ENCODE measurements at places on chromosomes 1 and 21.

DNA sequence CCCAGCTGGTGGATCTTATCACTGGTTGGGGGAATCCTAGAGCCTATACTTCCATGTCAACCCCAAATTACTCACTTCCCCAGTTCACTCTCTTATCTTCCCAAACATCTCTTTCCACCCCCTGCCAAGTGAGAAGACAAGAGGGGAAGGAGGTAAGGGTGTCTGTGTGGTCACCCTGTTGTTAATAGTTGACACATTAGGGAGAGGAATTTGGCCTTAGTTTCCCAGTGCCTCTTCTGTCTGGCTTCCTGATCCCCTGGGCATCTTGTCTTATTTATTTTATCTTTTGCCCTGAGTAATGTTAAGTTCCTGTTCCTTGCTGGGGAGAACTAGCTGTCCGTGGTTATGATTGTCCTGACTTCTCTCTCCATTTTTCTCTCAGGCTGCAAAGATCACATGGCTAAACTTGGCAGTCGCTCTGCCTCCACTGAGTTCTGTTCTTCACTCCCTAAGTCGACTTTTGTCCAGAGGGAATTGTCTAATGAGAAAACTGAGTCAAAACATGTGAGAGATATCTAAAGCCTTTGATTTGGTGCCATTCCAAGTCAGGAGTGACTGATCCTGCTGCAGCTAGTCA, 157.1 kb upstream of the SYT6 start:
- no peak for DNase-seq

DNA sequence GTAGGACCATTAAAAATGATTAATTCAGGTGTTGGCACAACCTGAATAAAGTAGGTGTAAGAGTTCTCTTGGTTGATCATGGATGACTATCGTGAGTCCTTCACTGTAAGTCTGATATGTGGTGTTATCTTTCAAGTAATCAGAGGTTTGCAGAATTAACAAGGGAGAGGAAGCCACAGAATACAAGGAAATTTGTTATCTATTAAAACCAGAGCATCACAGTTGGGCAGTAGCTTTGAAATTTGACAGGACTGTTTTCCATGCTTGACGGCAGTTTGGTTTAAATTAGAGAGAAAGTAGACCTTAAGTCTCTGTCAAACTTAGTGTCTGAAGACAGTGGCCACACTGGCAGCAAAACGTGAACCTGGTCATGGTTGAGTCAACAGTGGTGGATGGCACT, 139.5 kb upstream of the KCNK2 start:
- no peak for DNase-seq

- no peak for DNase-seq
Measured at GRCh38 chr1:205026181-205026580, 16.8 kb upstream of the CNTN2 start.

GRCh38 chr1:207991583-207992026, 80.7 kb upstream of the CD34 start:
- no peak for DNase-seq

DNA sequence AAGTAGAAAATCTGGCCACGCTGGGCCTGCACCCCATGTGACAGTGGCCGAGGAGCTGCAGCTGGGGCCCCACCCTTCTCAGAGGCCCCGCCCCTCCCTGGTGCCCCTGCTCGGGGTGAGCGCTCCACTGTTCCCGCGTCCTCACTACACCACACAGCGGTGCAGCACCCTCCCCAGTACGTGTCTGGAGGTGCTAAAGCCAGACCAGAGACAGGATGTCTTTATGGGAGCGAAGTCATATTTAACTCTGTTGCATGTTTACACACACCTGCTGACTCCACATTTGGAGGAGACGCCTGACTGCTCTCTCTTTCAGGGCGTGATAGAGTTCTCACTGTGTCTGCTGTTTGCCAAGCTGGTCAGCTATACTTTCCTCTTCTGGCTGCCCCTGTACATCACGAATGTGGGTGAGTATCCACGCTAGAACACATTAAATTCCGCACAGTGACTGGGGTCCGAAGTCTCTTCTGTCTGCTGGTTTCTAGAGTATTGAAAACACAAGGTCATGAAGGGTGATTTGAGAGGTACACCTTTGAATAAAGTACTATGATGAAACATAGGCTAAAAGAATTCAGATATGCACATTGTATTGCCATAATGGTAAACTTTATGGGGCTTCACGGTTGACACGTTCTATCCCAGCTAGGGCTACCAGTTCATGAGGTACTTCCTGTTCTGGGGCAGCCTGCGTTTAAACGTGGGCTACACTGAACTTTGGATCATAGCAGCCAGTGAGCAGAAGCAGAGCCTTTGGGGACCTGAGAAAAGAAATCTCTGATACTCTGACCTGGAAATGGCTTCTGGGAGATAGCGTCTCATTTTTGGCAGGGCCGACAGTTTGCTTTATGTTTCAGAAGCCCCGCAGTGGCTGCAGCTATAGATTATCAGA, 48.4 kb downstream of the SLC37A1 start:
- peak; percentile 30 for DNase-seq

GRCh38 chr1:183251959-183252450, 65.9 kb downstream of the LAMC2 start:
- no peak for DNase-seq

- DNase-seq, result no peak
Measured at GRCh38 chr1:27507960-27508665, 18.1 kb upstream of the WASF2 start.

DNA sequence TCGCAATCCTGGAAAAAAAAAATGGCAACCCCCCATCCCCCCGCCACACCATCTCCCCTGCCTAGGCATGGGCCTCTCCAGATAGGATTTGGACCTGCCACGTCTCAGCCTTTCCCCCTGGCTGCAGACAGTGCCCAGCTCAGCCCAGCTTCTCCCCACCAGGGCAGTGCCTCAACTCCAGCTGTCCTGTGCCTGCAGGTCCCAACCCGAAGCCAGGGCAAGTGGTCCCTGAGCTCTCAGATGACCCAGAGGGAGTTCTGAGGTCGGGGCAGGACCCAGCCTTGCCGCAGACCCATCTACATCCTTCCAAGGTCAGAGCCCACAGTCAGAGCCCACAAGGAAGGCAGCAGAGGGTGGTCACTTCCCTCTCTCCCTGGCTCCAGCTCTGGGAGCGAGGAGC, 86.7 kb upstream of the POU3F1 start:
- peak; percentile 34 for DNase-seq

DNA sequence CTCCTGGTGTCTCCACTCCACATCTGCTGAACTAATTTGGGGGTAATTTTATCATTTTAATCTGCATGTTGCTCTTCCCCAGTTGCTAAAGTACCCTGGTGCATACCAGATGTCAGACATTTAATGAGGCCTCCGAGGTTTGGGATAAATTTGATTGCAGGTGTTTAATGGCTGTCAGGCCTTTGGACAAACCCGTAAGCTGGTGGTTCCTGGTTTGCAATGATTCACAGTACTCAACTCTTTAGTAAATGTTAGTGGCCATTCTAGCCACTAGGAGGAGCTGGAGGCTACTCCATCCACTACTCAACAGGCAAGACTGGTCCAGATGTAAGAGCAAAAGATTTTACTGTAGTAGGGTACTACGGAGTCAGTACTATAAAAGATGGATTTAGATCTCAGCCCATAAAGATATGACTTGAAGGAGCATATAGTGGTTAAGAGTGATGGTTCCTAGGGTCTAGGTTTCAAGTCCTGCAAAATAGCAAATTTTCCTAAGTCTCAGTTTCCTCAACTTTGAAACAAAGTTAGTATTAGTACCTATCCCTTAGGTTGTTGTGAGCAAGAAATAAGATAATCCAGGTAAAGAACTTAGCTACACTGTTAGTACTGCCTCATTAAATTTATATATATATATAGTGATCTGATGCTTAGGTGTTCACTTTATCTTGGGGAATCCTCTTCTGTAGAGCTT, 132.8 kb downstream of the SNX7 start:
- no peak for DNase-seq

DNA sequence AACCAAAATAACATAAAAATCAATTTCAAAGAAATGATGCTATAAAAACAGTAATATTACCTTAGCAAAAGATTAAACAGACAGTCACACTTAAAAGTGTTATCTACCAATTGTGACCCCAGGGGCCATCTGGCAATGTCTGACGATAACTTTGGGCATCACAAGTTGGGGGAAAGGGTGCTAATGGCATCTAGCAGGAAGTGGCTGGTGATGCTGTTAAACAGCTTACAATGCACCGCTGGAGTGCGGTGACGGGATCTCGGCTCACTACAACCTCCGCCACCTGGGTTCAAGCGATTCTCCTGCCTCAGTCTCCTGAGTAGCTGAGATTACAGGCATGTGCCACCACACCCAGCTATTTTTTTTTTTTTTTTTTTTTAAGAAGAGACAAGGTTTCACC, 27.6 kb downstream of the NUP133 start:
- DNase-seq, result no peak

GRCh38 chr1:159831412-159832141, 4.9 kb downstream of the SLAMF8 start:
- DNase-seq, result no peak

- no peak for DNase-seq
Measured at GRCh38 chr1:94709891-94710581, 110.1 kb upstream of the SLC44A3 start.

- DNase-seq, result no peak
Measured at GRCh38 chr1:232899839-232900238, 50.6 kb upstream of the NTPCR start.

GRCh38 chr1:68270951-68271350, 38.6 kb upstream of the WLS start:
- no peak for DNase-seq

DNA sequence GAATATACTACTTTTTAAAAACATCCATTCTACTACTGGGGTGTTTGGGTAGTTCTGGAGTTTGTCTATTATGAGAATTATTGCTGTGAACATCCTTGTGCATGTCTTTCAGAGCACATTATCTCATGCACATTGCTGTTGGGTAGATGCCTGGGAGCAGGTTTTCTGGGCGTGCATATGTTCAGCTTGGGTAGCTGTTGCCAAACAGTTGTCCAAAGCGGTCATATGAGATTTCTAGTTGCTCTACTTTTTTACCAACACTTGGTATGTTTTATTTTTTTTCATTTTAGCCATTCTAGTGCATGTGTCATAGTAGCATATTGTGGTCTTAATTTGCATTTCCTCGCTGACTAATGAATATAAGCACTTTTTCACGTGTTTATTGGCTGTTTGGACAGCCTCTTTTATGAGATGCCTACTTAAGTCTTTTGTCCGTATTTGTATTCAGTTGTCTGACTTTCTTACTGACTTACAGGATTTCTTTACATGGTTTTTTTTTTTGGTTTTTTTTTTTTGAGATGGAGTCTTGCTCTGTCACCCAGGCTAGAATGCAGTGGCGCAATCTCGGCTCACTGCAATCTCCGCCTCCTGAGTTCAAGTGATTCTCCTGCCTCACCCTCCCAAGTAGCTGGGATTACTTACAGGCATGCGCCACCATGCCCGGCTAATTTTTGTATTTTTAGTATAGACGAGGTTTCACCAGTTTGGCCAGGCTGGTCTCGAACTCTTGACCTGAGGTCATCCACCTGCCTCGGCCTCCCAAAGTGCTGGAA, 18.1 kb downstream of the ZDHHC18 start:
- no peak for DNase-seq

DNA sequence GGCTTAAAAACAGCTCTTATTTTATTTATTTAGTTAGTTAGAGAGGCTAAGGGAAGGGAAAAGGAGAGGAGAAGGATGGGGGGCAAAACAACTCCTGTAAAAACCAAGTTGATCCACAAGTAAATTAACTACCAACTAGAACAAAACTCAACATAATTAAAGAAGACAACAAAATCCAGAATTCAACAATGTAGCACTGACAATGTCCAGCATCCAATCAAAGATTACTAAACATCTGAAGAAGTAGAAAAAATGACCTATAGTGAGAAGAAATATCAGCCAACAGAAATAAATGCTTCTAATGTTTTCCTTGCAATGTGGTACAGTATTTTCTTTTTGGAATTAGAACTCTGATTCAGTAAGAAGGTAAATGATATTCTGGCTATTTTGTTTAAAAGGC, 160.1 kb downstream of the CDC7 start:
- DNase-seq, result no peak

- DNase-seq, result no peak
Measured at GRCh38 chr21:44354775-44355771, 1.7 kb downstream of the TRPM2 start.

- DNase-seq, result no peak
Measured at GRCh38 chr1:202343652-202344349, 2.1 kb upstream of the UBE2T start.

DNA sequence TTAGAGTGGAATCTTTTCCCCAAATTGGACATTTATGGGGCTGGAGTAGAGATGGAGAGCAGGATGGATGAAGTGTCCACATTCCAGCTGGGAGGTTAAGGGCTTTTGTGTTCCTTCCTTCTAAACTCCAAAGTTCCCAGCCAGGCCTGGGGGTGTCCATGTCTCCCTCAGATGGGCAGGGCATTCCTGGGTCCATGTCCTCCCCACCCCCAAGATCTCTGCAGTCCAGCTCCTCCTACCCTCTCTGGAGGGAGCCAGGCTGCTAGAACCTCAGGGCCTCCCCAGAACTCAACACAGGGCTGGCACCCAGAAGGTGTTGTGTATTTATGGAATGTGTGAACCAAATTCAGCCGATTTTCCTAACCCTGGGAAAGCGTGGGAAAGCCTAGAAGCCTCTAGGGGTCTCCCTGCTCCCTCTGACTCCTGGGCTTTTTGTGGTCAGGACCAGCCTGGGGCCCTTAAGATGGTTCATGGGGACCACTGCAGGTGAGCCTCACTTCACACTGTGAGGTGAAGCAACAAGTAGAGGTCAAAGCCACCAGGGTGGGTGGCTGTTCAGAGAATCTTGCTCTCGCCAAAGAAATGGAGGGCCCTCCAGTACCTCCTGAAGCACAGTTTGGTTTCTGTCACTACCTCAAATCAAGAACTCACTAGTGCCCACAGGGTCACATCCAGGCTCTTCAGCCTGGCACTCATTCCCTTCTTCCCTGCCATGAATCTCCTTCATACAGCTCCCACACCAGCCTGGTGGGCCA, 54.8 kb downstream of the GLIS1 start:
- no peak for DNase-seq

DNA sequence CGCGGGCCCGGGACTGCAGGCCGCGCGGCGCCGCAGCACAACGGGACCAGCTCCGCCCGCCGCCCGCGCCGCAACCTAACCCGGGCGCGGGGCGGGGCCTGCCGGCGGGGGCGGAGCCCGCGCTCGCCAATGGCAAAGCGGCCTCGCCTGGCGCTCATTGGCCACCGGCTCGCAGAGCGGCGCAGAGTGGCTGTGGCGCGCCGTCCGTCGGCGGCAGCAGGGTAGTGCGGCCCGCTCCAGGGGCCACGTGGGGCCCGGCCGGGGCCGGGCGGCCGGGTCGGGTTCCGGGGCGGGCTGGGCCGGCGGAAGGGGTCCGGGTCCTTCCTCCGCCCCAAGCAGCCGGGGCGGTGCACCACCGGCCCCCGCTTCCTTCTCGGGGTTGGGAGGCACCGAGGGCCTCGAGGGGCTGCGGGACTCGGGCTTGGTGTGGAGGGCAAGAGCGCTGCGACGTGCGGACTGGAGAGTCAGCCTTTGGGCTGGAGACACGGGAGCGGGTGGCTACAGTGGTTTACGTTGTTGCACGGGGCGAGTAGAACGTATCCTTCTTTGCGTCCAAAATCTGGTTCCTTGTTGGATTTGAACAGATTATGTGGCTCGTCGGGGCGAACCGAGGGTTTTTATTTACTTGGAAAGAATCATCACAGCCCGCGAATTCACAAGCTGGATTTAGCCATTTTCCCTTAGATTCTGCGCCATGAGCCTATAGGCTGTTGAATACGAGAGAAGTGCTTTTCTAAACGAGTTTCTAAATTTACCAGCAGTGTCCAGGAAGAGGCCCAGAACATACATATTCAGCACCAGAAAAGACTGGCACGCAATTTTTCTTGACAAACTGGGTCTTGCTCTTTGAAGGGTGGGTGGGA, at the start of gene SRM:
SRM (minus strand) TSS at position 51 of the 863 bp plus-strand sequence. CDS start 75 bp downstream, outside the sequence.
- DNase-seq, result peak; percentile 93
